ENCODE measurements at places on chromosomes 11 and 22.
A peak's percentile ranks its signal among the peaks of the same experiment; 100 is the strongest.

DNA sequence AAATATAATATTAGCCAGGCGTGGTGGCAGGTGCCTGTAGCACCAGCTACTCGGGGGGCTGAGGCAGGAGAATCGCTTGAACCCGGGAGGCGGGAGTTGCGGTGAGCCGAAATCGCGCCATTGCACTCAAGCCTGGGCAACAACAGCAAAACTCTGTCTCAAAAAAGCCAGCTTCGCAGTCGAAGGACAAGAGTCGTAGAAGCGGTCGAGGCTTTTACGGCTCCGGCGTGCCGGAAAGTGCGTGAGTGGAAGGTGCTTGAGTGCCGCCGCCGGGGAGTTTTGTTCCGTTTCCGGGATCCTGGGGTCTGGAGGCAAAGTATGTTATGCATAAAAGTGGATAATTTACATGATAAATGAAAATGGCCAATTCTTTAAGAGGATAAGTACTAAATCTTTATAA is 43.6 kb downstream of the SYN3 start:
- no peak for DNase-seq

DNA sequence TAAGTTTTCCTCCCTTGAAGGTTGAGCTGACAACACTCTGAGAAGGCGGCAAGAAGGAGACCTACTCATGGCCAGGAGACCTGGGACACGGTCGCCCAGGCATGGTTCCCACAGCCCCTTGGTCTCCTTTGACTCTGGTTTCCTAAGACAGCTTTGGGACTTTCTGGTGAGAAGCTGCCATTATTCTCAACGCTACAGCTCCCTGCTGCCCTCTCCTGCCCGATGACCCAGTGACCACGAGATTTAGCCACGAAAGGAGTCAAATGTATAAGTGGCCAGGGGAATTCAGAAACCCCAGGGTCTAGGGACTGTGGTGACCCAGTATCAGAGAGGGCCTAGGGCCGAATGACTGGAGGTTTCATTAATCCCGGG is 699 bp upstream of the SDF2L1 start:
- no peak for DNase-seq

- peak; percentile 99 for DNase-seq
Measured at GRCh38 chr11:111765984-111766833, at the start of gene PPP2R1B. Gene PPP2R1B (minus strand): TSS chr11:111766389. CDS start chr11:111766361, 28 bp downstream.

- DNase-seq: no peak
Measured at GRCh38 chr11:1842149-1843097, 3.6 kb downstream of the TNNI2 start.

DNA sequence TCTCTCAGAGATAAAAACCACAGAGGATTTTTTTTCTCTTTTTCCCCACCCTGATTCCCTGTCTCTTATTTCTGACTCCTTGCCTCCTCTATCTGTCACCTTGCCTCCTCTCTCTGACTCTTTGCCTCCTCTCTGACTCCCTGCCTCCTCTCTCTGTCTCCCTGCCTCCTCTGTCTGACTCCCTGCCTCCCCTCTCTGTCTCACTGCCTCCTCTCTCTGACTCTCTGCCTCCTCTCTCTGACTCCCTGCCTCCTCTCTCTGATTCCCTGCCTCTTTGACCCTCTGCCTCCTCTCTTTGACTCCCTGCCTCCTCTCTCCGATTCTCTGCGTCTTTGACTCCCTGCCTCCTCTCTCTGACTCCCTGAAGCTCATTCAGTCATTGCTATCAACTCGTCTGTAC is 3.1 kb downstream of the RASD2 start:
- no peak for DNase-seq

DNA sequence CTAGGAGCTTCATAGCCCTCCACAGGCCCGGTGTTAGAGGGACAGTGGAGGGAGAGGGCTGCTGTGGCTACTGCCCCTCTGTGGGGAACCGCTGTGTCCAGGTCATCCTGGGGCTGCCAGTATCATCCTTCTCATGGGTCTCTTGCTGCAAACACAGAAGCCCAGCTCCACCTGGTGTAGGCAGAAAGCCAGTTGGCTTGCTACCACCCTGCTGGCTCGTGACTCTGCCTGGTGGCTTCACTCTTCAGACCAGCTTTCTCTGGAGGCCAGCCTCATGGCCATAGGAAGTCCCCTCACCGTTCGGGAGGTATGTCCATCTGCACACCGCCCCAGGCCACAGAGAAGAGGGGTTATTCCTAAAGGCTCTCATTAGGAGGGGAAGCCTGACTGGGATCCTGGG is 19.4 kb upstream of the SUSD2 start:
- DNase-seq: no peak

- no peak for DNase-seq
Measured at GRCh38 chr22:29029202-29030000, 32.2 kb downstream of the C22orf31 start.

DNA sequence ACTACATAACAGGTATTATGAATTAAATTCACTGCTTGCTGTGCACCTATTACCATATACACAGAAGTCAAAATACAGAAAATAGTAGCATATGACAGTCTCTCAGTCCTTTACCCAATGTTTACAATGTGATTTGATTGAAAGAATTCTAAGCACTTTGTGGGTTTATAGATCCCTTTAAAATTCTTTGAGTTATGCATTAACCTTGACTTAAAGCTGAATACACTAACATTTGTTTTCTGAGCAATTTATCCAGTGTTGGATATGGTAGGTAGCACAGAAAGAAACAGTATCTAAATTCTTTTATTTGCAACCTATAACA is 230.8 kb upstream of the DDI1 start:
- no peak for DNase-seq

GRCh38 chr11:68455485-68455884 is 5.1 kb upstream of the PPP6R3 start:
- DNase-seq: no peak

DNA sequence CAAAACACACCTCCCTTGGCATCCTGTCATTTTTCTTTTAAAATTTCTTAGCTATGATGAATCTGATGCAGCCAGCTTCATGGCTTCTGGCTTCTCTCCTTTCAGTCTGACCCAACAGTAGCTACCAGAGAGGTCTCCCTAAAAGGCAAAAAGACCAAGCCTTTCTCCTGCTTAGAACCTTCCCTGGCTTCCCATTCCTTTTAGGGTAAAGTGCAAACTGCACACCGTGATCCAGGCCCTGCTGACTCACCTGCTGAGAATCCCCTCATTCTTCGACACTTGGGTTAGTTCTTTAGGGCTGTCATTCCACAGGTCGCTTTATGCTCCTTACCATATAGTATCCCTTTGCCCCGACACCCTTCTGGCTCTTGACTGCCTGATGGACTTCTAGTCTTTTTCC is 362.4 kb downstream of the MIAT start:
- DNase-seq: no peak

DNA sequence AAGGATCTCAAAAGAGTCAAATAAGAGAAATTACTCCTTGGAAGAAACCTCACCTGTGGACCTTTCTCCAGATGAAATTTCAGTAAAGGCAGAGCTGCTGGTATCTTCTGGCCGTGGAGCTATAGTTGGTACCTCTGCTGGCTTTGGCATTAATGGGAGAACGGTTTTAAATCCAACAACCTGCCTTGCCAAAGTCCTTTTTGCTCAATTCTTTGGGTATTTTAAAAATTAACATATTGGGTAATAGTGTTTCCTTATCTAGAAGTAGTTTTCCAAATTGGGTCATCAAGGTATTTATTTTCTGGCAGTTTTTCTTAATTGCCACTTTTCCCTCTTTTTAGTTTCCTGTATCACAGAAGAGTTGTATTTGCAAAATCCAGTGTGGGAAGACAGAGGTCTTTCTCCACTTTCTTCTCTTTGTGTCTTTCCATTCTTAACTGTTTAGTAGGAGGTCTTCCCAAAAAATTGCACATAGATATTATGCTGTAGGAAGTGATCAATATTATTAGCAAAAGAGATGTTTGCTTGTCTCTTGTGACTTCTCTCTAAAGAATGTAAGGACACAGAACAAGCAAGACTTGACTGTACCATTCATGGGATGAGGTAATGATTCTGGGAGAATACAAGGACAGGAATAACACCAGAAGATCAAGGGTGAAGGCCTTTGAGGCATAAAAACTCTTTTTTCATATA is at the start of gene SAA4:
Gene SAA4 (minus strand): TSS at position 139 of the 693 bp plus-strand sequence. CDS start 876 bp downstream, outside the sequence.
- no peak for DNase-seq

DNA sequence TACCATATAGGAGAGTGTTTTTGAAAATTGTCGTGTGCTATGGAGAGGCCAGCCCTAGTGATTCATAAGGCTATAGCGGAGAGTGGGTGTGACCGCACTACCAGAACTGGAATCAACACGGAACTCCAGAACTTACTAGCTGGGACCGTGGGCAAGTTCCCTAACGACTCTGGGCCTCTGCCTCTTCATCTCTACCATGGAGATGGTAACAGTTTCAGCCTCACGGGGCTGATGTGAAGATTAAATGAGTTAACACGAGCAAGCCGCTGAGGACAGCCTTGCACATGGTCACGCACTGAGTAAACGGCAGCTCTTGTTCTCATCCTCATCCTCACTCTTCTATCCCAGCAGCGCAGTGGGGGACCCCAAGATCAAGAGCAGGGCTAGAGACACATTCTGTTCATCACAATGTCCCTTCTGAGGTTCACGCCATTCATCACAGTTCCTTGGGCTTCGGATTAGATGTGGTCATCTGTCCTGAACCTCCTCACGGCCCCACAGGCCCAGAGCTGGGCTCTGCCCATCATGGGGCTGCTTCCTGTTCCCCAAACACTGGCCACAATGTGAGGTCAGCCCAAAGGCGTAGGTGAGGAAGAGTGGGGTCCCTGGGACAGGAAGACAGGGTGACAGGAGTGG is 47.2 kb upstream of the CD5 start:
- DNase-seq: no peak

DNA sequence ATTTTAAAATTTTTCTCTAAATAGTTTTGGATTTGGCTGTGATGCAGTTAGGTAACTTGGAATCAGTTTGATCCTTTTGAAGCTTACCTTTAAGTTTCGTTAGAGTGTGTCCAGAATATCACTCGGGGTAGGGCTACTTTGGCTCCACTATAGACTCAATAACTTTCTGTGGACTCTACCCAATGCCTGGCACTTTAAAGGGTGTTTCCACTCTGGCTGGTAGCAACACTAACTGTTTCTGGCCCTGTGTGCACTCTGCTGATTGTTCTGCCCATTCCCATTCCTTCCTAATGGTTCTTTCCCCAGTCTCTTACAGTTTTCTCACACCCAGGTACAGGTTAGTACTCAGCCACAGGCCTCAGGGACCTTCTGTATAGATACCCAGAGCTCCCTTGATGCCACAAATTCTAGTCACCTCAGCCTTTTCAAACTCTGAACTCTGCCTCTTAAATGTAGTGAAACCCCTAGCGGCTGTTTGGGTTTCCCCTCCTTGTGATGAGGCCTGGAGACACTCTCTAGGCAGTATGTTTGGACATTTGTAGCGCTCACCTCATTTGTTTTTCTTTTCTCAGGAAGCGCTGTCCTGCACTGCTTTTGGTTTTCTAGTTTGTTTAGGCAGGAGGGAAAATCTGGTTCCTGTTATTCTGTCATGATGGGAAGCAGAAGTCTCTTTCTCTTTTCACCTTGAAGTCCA is 16.8 kb downstream of the CUL5 start:
- DNase-seq: no peak

GRCh38 chr11:9681583-9682372 is 17.9 kb downstream of the SWAP70 start:
- no peak for DNase-seq

DNA sequence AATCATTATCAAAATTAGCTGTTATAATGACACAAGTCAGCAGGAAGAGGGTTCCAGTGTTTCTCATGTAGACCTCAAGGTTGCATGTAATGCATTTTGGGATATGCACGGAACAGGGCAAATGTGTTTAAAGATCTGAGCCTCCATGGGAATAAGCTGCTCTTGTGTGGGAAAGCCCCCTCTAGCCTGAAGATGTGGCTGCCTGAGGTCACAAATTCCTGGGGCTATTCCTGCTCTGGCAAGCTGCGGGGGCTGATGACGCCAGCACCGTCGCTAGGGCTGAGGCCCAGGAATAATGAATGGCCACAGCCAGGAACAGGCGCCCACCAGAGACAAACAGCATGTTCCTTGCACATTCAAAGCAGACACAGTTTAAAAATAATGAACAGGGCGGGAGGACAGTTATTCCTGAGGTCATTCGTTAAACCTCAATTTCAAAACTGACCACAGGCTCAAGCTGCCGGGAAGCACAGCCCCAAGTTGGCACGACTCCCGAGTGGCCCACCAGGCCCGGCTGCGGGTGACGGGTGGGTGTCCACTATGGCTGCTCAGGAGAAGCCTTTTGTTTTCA is 11.7 kb downstream of the OSBPL5 start:
- no peak for DNase-seq

DNA sequence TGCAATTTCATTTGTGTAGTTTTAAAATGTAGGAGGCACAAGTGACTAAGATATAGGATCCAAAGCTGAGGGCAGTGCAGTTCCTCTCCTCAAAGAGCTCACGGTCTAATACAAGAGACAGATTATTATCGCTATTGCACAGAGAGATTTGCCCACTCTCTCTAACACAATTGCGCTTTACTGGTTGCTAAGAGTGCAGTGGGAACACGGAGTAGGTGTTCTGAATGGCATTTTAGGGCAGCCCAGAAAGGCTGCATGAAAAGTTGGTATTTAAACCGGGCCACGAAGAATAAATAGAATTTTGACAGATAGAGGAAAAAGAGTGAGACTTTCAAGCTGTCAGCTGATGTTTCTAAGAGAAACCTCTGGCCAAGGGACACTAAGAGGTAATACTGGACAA is 79.5 kb downstream of the BLID start:
- no peak for DNase-seq

- no peak for DNase-seq
Measured at GRCh38 chr11:95085117-95085816, 4.4 kb upstream of the ENDOD1 start.

- DNase-seq: no peak
Measured at GRCh38 chr11:43503417-43503816, 144.7 kb downstream of the TTC17 start.

DNA sequence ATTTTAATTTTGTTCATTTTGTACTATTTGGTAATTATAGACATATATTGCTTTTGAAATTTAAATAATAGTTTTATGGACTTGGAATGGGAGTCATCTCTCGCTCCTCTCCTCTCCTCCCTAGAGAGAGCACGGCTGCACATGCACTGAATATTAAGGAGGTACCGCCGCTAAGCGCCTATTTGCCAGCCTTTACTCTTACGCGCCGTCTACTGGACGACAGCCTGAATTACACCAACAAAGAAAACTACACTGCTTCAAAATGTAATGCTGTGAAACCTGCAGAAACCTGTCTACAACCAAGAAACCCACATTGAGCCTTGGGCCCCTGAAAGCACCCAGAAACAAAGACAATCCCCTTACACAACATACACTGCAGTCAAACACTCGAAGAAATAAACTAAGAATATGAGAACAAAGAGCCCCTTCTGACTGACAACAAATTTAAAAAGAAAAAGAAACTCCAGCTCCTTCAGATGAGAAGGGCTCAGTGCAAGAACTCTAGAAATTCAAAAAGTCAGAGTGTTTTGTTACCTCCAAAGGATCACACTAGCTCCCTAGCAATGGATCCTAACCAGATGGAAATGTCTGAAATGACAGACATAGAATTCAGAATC is 737.2 kb downstream of the LRRC4C start:
- DNase-seq: no peak
